ENCODE measurements at places on chromosomes 3 and 15.

DNA sequence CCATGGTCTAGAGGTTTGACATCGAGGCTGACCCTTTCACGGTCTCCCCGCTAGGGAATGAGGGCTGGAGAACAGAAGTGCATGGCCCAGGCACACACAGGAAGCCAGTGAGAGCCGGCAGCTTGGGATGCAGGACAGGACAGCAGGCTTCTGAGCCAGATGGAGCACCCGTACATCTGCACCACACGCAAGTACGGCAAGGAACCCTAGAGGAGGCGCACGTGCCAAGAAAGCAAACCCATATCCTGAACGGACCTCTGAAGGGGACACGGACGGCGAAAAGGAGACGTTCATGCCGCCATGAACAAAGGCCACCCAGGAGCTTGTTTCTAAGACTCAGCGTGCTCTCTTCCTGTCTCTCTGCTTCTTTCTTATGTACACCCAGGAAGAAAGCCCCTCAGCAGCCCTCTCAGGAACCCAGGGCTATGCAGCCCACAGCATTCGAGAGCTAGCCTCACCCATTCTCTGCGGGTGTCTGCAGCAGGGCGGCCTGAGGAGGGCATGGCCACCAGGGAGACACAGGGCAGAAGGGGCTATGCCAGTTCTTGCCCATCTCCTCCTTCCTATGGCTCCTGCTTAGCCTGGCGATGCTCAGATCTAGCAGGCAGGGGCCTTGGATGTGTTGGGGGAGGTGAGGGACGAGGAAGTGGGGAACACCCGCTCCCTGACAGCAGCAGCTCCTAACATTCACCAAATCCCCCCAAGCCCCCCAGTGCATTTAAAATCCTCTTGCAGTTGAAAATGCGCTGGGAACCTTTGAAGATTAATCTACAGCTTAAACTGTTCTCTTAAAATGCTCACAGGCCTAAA lies 81.3 kb downstream of the PCSK6 start:
- DNase-seq = no peak

DNA sequence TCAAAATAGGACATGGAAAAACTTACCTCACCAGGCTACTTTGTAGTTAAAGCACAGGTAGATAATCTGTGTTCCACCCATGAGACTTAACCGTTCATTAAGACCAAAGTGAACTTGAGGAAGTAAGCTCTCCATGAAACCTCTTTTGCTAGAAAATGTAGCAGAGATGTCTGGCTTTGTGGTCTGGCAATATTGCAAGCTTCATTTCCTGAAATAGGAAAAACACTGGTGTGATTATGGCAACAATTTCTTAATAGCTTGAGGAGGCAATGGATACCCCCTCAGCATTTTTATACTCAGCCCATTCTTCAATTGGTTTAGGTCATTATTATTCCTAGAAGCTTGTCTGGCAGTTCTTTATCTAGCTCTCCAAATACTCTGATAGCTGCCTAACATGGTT lies 957.3 kb downstream of the IGSF11 start:
- no peak for DNase-seq

- peak; percentile 80 for DNase-seq
These were observed 17.6 kb upstream of the CCDC174 start for GRCh38 chr3:14633819-14634424.

DNA sequence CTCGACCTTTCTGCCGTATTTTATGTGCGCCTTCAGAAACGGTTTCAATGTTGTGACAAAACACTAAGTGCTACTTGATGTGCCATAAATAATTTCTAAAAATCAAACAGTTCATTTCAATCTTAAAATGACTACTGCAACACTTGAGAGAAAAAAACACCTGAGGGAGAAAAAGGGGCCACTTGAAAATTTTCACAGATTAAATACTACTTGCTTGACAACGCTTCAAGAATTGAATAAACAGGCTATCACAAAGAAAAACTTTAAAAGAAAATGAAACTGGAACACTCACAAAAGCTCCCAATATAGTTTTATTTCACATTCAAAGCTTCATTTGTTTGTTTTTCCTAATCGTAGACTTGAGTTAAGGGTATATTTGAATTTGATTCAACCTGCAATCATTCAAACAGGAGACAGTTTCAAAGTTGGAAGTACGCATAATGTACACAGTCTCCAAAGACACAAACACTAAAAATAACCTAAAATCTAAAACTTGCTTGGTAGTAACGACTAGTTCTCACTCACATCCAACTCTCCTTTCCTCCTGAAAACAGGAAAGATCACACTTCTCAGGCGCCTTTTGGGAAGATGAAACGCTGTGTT lies 380.7 kb downstream of the ERC2 start:
- DNase-seq = no peak

DNA sequence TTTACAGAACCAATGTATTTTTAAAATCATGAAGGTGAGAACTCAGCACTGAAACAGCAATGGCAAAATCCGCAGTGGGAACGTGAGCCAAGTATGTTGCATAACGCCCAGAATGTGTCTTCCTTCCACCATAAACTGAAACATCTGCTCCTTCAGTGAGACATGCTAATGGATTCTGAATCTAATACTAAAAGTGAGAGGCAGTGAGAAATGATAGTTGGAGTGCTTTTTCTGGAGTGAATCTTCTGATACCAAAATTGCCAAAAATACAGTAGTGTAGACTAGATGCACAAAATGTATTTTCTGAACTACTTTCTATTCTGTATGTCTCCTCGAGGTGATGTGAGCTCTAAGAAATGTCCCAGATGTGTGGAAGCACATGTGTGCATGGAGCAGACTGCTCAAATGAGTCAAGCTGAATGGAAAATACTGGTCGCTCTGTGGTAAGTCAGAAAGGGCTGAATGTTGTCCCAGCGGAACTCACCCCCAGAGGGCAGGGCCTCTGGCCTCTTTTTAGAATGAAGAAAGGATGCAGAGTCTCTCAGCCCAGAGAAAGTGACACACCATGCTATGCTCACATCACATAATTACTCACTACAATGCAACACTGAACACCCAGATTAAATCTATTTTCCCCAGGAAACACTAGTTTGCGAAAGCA lies 73.0 kb downstream of the ATP10A start:
- DNase-seq = no peak

GRCh38 chr15:85515212-85515611 lies 134.8 kb downstream of the AKAP13 start:
- no peak for DNase-seq

GRCh38 chr3:100105501-100105900 lies 8.8 kb downstream of the FILIP1L start:
- DNase-seq = no peak

DNA sequence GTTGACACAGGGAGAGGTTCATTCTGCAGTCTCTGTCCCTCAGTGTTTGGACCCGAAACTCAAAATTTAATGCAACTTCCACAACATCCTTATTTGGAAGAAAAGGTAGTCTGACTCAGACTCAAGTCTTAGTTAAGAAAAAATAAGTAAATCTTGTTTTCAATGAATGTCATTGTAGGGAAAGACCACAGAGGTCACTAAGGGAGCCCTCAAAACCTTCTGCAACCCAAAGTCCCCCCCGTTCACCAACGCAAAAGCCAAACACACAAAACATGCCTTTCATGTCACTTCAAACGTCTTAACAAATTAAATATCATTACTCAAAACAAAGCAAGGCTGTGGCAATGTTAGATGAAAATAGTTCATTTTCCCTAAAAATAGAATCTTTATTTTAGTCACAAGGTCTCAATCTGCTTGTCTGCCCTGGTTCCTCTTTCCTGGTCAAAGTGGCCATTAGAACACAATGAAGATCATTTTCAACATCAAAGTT lies 20.9 kb upstream of the SSUH2 start:
- DNase-seq = no peak

DNA sequence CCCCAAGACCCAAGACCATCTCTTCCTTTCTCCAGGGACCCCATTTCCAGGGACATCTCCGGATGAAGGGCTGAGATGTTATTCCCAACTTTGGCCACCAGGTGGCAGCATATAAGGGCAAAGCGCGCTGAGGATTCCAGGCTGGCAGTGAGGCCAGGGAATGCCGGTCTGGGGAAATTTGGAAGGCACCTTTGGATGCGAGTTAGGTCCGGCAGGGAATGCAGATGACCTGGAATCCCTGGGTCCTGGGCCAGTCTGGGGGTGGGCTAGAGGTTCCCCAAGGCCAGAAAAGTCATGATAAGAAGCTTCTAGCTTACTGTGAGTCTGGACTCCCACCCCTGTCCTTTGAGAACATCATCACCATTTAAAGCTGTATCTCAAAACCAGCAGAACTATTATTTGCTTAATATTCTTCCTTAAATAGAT lies 1.6 kb upstream of the CHST13 start:
- peak; percentile 64 for DNase-seq

GRCh38 chr3:16300307-16300706 lies 35.3 kb downstream of the OXNAD1 start:
- no peak for DNase-seq

GRCh38 chr15:93527374-93528050 lies 438.5 kb upstream of the RGMA start:
- no peak for DNase-seq

DNA sequence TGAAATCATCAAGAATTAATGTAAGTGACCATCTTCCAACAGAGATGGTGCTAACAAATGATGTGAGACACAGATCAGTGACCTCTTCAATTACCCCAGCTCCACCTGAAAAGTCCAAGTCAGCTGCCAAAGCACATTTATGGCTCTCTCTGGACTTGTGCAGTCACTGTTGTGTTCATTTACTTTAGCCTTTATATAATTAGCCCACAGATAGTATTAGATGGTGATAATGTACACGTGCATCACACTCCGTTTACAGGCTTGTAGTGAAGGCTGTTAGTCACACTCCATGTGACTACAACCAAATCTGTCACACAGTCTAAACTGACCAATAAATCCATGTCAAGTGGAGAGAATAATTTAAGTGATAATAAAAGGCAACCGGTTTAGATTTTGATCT lies 331.5 kb upstream of the IL12A start:
- DNase-seq = no peak

- no peak for DNase-seq
These were observed 37.2 kb downstream of the TIGIT start for GRCh38 chr3:114331007-114331406.

- no peak for DNase-seq
These were observed 852 bp downstream of the STAB1 start for GRCh38 chr3:52495777-52496602.

GRCh38 chr15:33136353-33136752 lies 58.2 kb downstream of the FMN1 start:
- DNase-seq = no peak

DNA sequence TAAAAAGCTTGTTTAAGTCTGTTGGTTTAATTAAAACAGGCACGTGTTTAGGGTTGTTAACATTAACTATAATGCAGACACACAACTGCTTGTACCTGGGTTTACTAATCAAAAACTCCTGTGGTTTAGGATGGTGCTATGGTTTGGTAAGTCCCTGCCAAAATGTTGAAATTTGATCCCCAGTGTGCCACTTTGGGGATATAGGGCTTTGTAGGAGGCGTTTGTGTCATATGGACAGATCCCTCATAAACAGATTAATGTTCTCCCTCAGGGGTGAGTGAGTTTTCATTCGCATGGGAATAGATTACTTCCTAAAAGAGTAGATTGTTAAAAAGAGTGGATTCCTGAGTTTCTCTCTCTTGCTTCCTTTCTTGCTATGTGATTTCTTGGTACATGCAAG lies 18.7 kb upstream of the GK5 start:
- DNase-seq = no peak

DNA sequence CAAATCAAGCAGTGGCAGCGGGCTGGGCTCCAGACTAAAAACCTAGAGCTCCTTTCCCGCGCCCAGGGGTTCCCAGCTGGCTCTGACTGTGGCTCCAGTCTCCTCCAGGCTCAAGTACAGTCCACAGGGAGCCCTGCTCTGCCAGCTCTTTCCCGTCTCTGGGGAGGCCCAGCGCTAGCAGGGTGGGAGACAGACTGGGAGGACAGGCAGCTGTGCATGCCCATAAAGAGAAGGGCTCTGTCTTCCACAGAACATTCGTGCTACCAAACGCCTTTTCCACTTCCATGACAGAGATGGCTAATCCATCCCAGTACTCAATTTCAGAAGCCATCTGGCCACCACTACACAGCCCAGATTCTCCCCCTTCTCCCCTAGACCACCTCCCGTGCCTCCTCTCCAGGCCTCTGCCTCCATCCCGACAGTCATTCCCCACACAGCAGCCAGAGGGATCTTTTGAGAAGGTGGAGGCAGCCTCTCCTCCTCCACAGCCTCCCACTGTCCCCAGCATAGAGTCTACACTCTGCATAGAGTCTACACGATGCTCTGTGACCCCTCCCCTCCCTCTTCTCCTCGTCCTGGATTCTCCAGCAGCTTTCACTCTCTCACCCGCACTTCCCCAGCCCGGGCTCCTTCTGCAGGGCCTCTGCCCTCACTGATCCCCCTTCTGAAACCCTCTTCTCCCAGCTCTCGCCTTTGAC lies 6.8 kb upstream of the DUSP7 start:
- DNase-seq = no peak

DNA sequence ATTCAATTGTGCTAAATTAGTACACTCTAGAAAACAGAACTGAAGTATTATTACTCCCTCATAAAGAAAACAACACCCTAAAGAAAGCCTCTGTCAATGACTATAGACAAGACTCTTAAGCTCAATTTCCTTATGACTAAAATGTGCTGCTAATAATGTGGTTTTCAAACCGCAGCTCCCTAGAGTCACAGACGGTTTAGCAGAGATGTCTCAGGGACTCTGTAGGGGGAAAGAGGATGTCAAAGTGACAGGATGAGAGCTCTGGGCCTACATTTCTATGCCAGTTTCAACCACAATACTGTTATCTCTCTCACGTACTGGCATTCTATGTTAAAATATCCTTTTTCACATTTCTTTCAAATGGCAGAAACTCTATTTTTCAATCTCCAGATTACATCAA lies 37.6 kb upstream of the WDR49 start:
- DNase-seq = no peak

DNA sequence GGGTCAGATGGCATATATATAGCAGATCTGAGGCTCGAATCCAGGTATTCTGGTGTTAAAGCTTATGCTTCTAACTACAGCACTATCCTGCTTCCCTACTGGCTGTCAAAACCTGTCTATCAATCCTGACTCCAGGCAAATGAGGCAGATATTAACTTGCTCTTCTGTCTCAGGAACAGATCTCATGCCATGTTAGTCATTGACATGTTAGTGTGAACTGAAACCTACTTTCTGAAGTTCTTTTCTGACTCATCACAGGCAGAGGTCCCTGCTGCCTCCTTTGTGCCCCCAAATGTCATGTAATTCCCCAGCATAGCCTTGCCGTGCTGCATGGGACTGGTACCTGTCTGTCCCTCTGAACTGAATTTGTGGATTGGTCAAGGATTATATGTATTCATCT lies 125.0 kb upstream of the SMAD3 start:
- no peak for DNase-seq

DNA sequence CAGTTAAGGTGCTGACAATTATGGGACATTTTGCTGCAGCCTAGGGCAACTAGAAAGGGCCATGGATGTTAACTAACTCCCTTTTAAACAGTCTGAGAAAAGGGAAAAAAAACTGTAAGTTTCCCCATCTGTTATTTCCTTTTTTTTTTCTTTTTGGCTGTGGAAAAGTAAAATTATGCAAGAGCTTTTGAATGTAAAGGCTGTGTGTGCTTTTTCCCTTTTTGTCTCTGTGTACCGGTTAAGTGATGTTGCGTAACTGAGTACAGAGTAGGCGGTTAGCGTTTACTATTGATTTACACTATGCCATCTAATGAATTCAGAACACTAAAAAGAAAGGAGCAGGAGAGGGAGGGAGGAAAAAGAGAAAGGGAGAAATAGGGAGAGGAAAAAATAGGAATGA lies 403.6 kb downstream of the TIGIT start:
- DNase-seq = no peak

- no peak for DNase-seq
These were observed 4.7 kb downstream of the ZIC1 start for GRCh38 chr3:147413686-147414389.

- DNase-seq = no peak
These were observed 633.9 kb upstream of the TGFBR2 start for GRCh38 chr3:29972320-29972993.

Measured in lower lobe of right lung (tissue), 2 donors.